Stimulated activated CD4-positive, alpha-beta T cell treated with anti-CD3 and anti-CD28 coated beads, Interleukin-2, amount 100 ng/mL, for 4 hours (primary cell): ENCODE measurements at places on chromosomes 11 and 22.

GRCh38 chr11:4539603-4540219 is 5.3 kb upstream of the OR52M1 start:
- DNase-seq = peak; percentile 24

DNA sequence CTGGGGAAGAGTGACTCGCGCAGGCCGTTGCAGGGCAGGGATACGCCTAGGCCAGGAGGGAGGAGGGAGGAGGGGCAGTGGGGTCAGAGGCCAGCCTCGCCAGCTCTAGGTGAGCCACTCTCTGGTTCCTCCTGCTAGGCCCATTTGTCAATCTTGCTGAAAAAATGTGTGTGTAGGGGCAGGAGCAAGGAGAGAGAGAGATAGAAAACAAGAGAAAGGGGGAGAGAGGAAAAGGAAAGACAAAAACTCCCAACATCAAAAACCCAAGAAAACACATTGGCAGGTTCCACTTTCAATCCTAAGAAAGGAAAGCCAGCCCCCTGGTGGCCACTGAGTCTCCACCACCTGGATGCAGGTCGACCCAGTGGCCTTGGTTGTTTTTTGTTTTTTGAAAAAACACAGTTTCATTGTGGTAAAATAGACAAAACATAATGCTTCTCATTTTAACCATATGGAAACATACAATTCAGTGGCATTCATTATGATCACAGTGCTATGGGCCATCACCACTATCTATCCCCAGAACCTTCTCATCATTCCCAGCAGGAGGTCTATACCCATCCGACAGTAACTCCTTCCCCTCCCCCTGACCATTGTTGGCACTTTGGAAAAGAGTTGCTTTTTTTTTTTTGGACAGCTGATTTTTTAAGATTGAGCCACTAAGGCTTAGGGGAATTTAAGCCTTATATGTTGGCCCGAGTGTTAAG is 10.9 kb downstream of the OMP start:
- DNase-seq = no peak

- no peak for DNase-seq
These were observed 5.0 kb upstream of the PTPMT1 start for GRCh38 chr11:47560426-47560825.

GRCh38 chr11:79087961-79088318 is 352.9 kb downstream of the TENM4 start:
- no peak for DNase-seq

DNA sequence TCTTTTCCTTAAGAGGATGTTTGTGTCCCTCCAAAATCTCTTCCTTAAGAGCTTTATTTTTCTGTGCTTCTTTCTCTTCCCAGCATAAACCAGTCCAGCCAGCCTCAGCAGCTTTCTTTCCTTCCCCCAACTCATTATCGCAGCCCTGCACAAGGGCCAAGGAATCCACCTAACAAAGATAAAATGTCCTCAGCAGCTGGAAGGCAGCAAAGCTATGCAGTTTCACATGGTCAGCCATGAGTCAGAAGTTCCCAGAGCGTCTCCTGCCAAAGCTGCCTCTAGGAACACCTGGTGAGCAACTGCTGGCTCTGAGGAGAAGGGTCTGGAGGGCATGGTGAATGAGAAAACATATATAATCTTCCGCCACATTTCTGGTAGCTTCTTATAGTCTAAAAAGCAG is 45.3 kb upstream of the HMGXB4 start:
- no peak for DNase-seq

GRCh38 chr22:50184902-50185374 is 775 bp upstream of the TRABD start:
- DNase-seq = no peak

GRCh38 chr22:47151490-47151889 is 389.0 kb downstream of the TBC1D22A start:
- DNase-seq = no peak

DNA sequence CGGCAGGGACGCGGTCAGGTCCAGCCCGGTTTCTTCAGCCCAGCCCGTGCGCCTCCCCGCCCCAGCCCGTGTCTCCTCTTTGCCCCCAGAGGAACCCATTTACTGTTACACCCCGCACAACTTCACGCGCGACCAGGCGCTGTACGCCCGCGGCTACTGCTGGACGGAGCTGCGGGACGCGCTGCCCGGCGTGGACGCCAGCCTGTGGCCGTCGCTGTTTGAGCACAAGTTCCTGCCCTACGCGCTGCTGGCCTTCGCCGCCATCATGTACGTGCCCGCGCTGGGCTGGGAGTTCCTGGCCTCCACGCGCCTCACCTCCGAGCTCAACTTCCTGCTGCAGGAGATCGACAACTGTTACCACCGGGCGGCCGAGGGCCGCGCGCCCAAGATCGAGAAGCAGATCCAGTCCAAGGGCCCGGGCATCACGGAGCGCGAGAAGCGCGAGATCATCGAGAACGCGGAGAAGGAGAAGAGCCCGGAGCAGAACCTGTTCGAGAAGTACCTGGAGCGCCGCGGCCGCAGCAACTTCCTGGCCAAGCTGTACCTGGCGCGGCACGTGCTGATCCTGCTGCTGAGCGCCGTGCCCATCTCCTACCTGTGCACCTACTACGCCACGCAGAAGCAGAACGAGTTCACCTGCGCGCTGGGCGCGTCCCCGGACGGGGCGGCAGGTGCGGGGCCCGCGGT is 6.5 kb downstream of the PANX2 start:
- DNase-seq = no peak

DNA sequence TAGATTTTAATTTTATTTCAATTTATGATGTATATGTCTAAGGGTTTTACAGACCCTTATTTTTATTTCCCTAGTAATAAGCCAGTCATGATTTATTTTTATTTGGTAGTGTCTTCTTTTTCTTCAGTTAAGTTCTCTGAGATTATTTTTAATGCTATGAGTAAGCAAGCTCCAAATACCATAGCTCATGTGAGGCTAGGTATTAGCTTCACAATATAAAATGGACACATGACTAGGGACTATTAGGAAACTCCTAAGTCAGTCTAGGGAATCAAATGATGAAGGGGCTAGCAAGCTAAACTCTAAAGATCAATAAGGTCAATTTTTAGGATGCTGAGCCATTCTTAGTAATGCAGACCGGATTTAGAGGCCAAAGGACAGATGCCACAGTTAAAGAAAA is 45.9 kb downstream of the CKAP5 start:
- no peak for DNase-seq

DNA sequence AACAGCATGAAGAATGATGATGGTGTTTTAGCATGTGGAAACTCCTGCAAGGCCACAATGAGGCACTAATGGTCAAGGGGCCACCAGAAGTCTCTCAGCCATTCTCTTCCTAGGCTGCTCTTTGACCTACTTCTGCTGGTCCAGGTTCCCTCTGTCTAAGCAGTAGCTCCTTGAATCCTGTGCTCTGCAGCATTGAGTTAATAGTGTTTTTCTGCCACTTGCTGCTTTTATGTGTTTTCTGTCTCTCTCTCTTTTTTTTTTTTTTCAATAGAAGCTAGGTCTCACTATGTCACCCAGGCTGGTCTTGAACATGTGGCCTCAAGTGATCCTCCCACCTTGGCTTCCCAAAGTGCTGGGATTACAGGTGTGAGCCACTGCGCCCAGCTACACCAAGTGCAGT is 20.1 kb upstream of the AIFM3 start:
- DNase-seq = no peak

GRCh38 chr11:61749591-61750217 is 2.7 kb upstream of the MYRF start:
- DNase-seq = no peak

DNA sequence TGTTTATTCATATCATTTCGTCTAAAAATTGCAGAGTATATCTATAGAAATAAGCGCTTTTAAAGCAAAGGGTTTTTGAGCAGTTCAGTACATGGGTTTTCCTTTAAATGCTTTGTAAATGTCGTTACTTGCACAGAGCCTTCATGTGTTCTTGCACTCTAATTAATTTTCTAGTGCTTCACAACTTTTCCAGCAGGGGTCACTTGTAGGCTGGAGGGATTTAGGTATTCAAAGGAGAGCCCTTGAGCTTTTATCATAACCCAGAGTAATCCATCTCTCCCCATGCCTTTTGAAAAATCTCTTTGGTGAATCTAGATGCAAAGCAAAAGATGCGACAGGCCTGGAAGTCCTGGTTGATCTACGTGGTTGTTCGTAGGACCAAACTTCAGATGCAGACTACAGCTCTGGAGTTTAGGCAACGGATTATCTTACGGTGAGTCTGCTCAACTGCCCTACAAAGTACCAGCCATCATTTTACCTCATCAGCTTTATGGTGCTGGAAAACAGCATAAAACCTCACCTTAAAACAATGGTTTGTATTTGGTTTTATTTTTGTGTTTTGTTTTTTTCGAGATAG is 60.4 kb downstream of the SFI1 start:
- DNase-seq = no peak

- no peak for DNase-seq
These were observed 281.6 kb downstream of the TBC1D22A start for GRCh38 chr22:47043835-47044721.

DNA sequence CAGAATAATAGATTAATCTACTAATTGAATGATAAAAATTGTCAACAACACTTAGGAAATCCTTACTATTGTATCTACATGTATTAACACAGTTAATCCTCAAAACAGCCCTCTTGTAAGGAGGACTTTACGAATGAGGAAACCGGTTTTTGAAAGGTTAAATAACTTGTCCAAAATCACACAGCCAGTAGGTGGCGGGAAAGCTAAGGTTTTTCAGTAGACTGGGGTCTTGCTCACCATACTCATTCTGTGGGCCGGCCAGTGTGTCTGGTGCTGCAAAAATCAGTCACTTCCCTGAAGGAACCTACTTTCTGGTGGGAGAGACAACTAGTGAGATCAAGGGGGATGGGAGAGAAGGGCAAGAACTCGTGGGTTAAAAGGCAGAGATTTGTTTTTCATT is 3.8 kb downstream of the DCPS start:
- no peak for DNase-seq

- no peak for DNase-seq
These were observed 117.1 kb downstream of the LDLRAD3 start for GRCh38 chr11:36060926-36061325.

DNA sequence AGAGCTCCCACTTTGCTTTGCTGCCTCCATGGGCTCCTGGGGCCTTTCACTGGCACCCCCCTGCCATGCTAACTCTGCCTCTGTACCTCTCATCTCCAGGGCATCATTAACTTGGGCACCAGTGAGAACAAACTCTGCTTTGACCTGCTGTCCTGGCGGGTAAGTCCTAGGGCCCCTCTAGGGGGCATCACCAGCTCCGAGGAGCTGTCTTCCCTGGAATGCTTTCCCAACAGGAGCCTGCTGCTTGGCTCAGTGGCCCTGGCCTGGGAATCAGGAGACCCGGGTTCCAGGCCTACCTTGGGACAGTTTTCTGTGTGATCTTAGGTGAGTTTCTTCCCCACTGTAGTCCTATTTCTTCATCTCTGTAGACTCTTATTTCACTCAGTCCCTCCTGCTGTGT is 5.1 kb downstream of the ACCS start:
- DNase-seq = no peak

DNA sequence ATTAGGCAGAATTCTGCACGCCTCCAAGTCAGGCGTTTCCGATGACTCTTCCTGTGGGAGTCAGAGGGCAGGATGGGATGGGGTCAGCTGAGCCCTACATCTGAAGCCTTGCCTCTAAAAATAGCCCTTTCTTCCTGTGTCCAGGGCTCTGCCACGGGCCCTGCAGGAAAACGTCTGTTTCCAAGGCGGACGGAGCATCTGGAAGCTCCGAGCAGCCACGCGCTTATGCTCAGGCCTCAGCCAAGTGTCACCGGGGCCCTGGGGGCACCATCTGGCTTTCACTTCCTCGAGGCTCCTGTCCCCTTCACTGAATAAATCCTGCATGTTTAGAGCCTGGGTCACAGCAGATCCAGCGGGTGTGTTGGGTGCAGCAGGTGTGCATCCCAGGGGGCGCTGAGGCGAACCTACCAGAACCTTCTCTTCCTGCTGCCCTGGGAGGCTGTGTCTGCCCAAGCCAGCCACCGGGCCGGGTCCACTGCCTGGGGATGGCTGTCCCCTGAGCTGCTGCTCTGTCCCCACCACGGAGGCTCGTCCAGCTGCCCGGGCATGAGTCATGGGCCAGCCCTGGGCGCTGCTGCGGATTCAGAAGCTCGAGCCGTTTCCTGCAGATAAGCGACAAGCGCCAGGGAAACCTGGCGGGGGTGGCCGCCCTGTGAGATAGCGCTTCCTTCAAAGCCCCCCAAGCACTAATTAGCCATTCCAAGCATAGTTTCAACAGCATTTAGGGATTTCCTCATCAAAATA is 32.0 kb upstream of the LINC01488 start:
- no peak for DNase-seq

GRCh38 chr11:113877670-113878055 is 2.3 kb upstream of the USP28 start:
- no peak for DNase-seq

- peak; percentile 29 for DNase-seq
These were observed 158.7 kb downstream of the RAB38 start for GRCh38 chr11:88016392-88017170.

DNA sequence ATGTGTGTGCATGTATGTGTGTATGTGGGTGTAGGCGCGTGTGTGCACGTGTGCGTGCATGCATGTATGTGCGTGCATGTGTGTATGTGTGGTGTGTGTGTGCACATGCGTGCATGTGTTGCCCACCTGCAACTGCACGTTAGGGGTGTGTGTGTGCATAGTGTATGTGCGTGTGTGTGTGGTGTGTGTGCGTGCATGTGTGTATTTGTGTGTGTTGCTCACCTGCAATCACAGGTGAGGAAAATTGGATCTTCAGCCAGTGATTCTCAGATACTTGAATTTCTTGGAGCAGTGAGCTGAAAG is 54.3 kb downstream of the ST14 start:
- DNase-seq = no peak

DNA sequence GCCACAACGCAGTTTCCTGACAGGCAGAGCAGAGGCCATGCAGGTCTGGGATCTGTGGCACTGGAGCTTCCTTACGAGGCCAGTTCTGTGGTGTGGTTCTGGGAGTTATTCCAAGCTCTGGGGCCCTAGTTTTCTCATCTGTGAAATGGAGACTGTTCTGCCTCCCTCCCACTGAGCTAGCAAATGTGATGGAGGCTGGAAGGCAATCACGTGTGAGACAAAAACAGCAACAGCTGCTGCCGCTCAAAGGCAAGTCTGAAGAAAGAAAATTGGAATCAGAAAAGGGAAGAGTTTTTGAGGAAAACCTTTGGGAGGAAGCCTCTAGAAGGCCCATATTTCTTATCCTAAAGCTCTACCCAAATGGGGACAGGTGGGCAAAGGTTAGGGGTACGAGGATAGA is 8.3 kb upstream of the RIC3 start:
- DNase-seq = no peak

GRCh38 chr22:31829505-31829904 is 75.7 kb downstream of the DEPDC5 start:
- peak; percentile 21 for DNase-seq

GRCh38 chr11:43649501-43649900 is 31.0 kb upstream of the HSD17B12 start:
- no peak for DNase-seq

- no peak for DNase-seq
These were observed 231.8 kb upstream of the CTSC start for GRCh38 chr11:88569342-88569741.
